AG09309 (cell line): ENCODE measurements at places on chromosomes 12 and 14.

DNA sequence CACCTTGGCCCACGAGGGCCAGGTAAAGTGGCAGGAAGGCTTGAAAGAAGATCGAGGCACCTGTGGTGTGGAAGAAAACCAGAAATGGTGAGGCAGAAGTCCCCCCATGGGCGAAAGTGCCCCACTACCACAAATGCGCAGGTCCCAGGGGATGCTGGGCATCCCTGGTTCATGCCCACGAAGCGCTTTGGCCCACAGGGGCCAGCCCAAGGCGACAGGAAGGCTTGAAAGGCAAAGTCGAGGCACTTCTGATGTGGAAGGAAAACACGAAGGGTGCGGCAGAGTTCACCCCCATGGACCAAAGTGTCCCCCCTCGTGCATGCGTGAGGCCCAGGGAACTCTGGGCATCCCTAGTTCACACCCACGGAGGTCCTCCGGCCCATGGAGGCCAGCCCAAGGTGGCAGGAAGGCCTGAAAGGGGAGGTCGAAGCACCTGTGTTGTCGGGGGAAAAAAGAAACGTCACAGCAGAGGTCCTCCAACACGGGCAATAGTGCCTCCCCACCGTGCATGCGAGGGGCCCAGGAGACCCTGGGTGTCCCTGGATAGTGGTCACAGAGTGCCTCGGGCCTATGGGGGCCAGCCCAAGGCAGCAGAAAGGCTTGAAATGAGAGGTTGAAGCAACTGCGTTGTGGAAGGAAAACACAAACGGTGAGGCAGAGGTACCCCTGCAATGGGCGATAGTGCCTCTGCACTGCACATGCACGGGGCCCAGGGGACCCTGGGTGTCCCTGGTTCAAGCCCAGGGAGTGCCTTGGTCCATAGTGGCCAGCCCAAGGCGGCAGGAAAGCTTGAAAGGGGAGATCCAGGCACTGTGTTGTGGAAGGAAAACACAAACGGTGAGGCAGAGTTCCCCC is 373.9 kb downstream of the ALG10 start:
- DNase-seq, result no peak

- no peak for DNase-seq
Measured at GRCh38 chr14:30854492-30854891, 19.9 kb upstream of the COCH start.

- no peak for DNase-seq
Measured at GRCh38 chr12:104682790-104683279, 226.1 kb downstream of the CHST11 start.

DNA sequence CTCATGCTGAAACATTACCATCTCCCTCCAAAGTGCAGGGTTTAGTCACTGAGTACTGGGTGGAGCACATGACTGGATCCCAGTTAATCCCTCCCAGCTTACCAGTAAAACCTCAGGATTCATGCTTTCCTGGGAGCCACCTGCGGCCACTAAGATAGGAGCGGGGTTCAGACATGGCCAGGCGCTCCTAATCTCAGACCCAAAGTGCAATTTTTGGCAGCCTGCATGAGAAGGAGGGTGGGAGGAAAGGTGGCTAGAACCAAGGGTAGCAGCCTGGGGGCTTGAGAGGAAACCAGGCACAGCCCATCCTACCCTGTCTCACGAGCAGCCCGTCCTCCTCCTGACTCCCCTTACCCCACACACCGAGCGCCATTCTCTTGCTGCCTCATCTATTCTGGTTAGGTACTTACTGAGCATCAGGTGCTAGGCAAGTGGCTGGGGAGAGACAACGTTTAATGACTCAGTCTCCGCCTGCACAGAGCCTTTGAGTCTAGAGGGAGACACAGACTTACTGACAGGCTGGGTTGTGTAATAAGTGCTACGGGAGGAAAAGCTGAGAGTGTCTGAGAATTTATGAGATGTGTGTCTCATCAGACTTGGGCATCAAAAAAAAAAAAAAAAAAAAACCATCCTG is 9.9 kb downstream of the GPRC5A start:
- peak; percentile 97 for DNase-seq

- DNase-seq, result no peak
Measured at GRCh38 chr12:117360222-117360550, 1.2 kb downstream of the NOS1 start.

- no peak for DNase-seq
Measured at GRCh38 chr12:57476162-57476992, 3.3 kb downstream of the ARHGAP9 start.

GRCh38 chr12:67322580-67322979 is 53.4 kb downstream of the CAND1 start:
- DNase-seq, result no peak

- no peak for DNase-seq
Measured at GRCh38 chr12:115017346-115017745, 333.4 kb upstream of the TBX3 start.

GRCh38 chr12:76023069-76023690 is 8.4 kb downstream of the PHLDA1 start:
- DNase-seq, result no peak

DNA sequence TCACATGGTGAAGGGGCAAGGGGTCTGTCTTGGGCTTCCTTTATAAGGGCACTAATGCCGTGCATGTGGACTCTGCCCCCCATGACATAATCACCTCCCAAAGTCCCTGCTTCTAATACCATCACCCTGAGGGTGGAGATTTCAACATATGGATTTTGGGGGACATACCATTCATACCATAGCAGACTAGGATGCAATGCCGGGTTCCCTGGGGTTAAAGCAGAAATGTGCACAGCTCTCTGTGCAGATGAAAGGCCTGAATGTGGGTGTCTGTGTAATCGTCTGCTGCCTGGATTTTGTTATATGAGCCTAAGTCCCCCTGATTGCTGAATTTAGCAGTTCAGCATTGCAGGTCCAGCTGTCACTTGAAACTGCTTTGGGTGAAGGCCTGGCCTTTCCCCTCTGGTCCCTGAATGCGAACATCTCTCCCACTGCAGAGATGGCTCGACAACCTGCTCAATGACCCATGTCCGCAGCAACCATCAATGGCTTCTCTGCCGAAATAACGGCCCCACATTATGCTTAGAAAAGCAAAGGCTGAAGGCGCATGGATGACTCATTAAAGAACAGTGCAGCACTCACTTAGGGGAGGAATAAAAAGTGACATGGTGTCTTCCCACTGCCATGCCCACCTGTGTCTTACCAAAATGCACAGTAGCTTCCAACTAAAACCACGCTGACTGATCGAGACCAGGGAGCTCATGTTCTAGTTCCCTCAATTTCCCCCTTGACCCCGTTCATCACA is 286.3 kb downstream of the DPF3 start:
- no peak for DNase-seq

- no peak for DNase-seq
Measured at GRCh38 chr12:132717011-132717410, 6.4 kb downstream of the PGAM5 start.

DNA sequence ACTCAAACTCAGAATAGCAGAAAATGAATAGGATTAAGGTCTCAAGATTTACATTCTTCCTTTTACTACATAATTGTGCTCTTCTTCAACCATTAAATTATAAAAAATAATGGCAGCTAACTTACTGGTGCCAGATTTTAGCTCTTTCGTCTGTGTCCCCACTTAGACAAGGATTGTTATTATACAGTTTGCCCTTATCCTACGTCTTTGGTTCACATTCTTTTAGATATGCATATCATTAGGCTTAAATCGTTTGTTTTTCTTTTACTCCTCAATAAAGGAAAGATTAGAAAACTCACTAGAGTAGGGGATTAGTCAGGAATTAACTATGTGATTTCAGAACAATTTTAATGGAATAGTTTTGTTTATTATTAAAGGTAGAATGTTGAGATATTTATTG is 129.6 kb upstream of the GARIN2 start:
- DNase-seq, result no peak

DNA sequence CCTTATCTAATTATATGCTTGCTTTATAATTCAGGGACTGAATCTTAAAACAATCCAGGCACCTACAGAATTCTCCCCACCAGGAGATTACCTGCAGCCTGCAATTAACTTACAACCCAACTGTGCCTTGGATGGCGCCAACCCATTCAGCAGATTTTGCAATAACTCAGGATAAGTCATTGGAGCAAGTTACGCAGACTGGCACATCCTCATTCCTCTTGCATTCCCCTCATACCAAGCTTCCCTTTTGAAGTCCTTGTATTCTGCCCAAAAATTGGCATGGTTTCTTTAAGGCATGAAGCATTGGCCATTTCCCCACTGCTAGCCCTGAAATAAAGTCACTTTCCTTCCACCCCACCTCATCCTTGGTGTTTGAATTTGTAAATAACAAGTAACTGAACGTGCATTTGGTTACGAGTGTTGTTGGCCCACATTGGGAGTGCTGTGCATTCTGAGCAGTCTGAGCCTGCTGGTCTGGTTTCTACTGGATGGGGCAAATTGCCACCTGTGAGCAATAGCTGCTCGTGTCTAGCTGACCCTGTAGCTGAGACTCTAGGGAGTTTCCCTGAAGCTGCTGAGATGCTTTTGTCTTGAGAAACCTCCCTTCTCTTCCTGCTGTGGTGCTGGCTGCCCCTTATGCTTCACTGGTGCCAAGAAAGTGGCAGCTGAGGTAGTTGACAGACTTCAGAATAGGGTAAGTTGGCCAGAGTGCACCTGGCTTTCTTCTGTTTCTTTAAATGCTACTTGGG is 99.2 kb upstream of the SCAF11 start:
- DNase-seq, result no peak
